Activated T-helper 1 cell treated with Interleukin-2 at 50 U/mL for 16 hours (primary cell): ENCODE measurements at places on chromosomes 5 and 9.
A peak's percentile ranks its signal among the peaks of the same experiment; 100 is the strongest.

DNA sequence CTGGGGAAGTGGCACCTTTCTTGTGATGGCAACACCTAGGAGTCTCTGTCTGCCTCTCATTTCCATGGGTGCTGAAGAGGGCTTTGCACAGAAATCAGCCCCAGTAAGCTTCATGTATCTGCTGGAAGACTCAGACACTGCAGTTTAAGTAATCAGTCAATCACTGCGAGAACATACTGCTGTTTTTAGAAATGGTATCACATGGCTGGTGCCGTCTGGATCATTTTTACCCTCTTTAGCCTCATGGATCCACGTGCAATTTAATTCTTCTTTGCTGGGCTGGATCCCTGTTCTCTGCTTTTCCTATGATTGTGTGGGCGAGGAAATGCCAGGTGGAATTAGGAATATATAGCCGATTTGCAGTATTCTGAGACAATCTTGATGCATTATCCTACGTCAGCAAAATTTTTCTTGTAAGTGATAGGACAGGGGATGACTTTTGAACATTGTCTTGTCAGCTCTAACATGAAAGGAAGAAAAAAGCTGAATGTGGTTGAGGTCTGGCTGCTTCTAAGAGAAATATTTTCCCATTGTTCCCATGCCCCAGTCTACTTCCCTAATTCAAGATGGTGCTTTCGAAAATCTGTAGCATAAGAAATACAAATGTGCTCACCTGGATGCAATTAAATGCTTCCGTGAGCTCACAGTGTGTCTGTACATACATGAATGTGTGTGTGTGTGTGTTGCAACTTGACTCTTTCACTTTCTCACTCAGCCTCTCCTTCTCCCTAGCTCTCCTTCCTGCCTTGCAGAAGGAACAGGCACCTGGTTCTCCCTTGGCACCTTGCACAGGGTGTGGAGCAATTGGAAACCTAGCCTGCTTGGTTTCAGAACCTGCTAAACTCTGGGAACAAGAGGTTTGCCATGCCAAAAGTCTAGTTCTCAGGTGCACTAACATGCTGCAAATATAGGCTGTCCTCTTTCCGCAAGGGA, 281.6 kb downstream of the NTRK2 start:
- no peak for DNase-seq

GRCh38 chr5:53568871-53569270, 8.4 kb downstream of the NDUFS4 start:
- no peak for DNase-seq

- no peak for DNase-seq
Measured at GRCh38 chr9:78963911-78964310, 607.9 kb upstream of the TLE4 start.

GRCh38 chr9:1709347-1709746, 305.8 kb upstream of the SMARCA2 start:
- no peak for DNase-seq

DNA sequence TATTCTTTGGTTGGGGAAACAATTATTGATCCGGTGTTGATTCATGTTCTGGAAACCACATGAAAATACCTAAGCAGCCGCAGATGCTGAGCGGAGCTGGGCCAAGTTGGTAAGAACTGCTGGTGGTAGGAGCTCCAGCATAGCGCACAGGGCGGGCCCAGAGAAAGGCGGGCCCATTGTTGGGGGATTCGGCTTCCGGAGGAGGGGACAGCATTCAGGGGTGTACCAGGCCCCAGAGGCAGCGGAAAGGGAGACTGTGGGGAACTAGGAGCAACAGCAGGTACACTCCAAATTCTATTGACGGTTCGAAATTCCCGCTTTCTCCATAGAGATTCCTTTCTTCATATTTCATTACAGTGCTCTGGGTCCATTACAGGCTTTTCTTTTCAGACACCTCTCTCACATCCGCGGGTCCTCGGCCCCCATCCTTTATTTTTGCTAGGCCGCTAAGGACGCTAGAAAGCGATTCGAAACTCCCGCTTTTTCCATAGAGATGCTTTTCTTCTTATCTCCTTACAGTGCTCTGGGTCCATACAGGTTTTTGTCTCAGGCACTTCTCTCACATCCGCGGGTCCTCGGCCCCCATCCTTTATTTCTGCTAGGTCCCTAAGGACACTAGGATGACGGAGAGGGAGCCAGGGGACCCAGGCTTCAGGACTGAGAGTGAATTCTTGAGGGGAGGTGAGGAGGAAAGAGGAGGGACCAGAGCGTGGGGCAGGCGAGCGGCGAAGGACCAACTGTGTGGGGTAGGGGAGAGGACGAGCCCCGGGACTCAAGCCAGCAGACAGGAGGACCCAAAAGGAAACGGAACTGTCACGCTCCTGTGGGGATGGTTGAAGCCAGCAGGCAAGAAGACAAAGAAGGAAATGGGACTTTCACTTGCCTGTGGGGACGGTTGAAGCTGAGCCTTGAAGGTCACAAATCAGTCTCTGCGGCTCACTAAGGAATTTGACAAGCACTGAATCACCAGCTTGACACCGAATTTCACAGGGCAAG, at the start of gene CCDC152:
Gene CCDC152 (plus strand): TSS at position 213 of the 996 bp plus-strand sequence. CDS start 2,304 bp downstream, outside the sequence.
- DNase-seq: peak; percentile 36

- no peak for DNase-seq
Measured at GRCh38 chr5:179568721-179569120, 18.4 kb downstream of the RUFY1 start.
